Activated CD4-positive, alpha-beta memory T cell treated with anti-CD3 and anti-CD28 coated beads, Interleukin-2, amount 10 ng/mL, durations not matched to agents 7 days and 5 days (primary cell): ENCODE measurements at places on chromosomes 4 and X.

DNA sequence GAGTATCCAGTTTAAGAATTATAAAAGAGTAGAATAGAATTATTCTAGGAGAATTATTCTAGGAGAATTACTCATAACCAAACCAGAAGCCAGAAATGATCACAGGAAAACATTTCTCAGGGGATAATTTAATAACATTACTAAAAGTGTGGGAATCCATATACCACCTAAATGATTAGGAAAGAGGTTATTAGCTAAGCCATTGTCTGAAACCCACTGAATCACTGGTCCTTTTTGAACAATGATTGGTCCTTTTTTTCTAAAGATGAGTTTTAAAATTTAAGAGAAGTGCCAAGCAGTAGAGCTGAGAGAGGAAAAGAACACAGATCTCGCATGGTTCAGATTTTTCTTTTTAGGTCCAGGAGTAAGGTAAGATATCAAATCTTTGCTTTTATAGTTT lies at the start of gene ODAM:
TSS of gene ODAM (plus strand) at position 301 of the 400 bp plus-strand sequence. CDS start 819 bp downstream, outside the sequence.
- DNase-seq, result no peak

- no peak for DNase-seq
Measured at GRCh38 chr4:47646372-47646771, 161.3 kb downstream of the ATP10D start.

- no peak for DNase-seq
Measured at GRCh38 chr4:151227731-151228130, 49.2 kb upstream of the PRSS48 start.

GRCh38 chrX:136170139-136170800 lies 22.9 kb downstream of the FHL1 start:
- DNase-seq, result no peak

DNA sequence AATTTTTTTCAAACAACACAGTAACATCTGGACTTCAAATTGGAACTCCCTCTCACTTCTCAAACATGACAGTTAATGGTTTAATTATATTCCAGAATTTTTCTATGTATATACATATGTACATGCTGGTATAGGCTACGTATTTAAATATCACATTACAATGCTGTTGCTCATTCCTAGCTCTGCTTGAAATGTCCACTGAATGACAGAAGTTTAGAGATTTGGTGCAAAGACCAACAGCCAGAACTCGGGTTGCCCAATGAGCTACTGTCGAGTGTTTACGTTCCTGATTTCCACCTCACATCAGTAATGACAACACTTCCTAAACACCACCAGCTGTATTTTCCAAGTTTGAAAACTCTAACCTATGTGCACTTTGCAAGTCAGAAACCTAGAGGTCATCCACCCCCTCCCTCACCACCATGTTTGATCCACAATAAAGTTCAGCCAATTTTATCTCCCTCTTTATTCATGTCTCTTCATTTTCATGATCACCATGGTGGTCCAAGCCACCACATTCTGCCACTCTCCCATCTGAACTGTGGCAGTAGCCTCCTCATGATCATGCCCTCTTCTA lies 49.3 kb upstream of the RPL34 start:
- no peak for DNase-seq

DNA sequence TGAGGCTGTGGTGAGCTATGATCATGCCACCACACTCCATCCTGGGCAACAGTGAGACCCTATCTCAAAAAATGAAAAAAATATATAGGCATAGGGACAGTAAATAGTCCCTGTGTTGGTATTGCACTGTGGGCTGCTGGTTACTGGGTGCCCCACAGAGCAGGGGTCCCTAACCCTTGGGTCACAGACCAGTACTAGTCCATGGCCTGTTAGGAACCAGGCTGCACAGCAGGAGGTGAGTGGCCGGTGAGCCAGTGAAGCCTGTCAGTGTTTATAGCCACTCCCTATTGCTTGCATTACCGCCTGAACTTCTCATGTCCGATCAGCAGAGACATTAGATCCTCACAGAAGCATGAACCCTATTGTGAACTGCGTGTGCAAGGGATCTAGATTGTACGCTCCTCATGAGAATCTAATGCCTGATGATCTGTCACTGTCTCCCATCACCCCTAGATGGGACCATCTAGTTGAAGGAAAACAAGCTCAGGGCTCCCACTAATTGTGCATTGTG lies 106.5 kb downstream of the TNIP2 start:
- DNase-seq, result no peak

- no peak for DNase-seq
Measured at GRCh38 chrX:112865464-112866025, 24.9 kb upstream of the AMOT start.

- no peak for DNase-seq
Measured at GRCh38 chr4:80201252-80202151, 4.2 kb downstream of the PRDM8 start.

- no peak for DNase-seq
Measured at GRCh38 chrX:134365904-134366303, 94.1 kb upstream of the HPRT1 start.

GRCh38 chr4:85005865-85006377 lies 39.4 kb upstream of the WDFY3 start:
- DNase-seq, result no peak

DNA sequence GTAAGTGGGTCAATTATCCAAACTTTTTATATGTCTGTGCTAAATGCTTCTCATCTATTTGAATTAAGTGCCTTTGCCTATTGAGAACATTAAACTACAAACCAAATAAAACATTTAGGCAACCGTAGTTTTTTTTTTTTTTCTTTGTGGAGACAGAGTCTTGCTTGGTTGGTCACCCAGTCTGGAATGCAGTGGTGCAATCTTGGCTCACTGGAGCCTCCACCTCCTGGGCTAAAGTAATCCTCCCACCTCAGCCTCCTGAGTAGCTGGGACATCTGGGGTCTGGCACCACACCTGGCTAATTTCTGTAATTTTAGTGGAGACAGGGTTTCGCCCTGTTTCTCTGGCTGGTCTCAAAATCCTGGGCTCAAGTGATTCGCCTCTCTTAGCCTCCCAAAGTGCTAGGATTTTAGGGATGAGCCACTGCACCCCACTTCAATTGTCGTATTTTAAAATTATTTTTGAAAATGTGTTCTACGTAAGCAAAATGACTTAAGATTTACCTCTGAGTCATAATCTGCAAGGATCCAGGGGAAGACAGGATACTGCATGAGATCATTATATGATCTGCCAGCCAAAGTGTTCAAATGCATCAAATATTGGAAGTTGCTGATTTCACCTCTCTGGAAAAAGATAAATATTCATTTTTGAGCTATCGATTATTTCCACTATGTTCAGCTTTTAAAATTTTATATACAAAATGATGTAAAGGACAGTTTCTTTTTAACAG lies 125.6 kb downstream of the CDS1 start:
- DNase-seq, result no peak

- DNase-seq, result no peak
Measured at GRCh38 chr4:45280121-45280520, 553.8 kb upstream of the GNPDA2 start.

DNA sequence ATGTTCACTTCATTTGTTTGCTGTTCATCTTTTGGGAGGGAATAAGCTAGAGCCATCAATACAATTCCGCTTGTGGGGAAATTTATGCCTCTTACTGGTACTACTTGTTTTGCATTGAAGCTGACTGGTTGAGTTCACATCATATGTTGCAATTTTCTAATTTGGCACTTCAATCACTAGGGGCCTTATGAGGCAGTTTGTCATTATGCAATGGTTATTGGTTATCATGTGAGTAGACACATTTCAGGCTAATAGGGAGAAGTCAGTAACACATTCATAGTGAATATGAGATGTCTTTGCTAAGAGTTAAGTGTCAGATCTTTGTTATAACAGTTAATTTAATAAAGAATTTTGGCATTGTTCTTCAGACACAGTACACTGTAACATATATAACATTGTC lies 5.0 kb downstream of the RPL36A start:
- no peak for DNase-seq

DNA sequence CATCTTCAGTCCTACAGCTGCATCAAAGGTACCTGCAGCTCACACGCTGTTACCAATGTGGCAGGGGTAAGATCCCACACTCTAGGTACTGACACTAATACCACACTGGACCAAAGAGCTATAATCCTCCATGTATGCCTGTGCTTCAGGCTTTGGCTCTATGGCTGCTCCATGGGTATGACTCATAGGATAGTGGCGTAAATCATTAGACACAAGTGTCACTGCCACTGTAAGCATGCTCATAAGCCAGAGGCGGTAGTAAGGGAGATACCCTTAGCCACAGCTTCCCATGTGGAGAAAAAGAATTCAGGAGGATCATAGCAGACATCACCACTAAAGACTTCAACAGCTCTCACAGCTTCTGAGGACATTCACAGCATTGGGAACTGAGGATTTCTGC lies 287.5 kb downstream of the ACTRT1 start:
- no peak for DNase-seq

DNA sequence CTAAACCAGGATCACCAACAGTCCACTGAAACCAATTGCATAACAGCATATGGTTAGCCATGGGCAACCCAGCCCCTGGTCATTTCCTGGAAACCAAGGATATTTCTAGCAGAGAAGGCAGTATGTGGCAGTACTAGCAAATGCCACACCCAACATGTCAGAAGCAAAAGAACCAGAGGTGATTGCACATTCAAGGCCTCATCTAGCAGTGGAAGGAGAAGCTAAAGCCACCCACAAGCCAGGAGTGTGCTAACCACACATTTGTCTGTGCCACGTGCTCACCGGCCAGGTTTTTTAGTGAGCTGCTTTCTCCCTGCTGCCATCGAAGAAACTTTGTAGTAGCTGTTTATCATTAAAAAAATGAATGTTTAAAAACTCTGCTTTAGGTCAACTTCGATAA lies 42.0 kb downstream of the TEC start:
- no peak for DNase-seq

DNA sequence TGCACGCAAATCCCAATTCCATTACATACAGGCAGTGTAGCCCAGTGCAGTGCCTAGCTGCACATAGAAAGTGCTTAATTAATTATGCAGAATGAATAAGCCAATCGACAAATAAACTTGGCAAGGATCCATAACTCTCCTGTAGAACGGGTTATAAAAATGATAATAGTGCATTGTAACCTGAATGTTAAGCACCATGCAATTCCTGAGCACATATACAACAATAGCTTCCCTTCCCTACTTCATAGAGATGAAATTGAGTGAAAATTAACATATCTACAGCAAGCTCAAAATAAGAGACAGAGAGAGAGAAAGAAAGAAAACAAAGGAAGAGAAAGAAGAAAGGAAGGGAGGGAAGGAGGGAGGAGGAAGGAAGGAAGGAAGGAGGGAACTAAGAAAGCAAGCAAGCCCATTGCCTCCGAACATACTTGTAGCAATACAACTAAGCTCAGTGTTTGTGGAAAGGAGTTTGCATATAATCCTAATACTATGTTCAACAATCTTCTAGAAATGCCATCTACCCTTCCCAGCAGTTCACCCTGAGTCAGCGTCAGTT lies 1074.0 kb upstream of the LCORL start:
- no peak for DNase-seq
